ENCODE measurements at places on chromosomes 6 and 20.

- DNase-seq = no peak
Measured at GRCh38 chr6:157087974-157088373, 235.3 kb downstream of the TMEM242 start.

DNA sequence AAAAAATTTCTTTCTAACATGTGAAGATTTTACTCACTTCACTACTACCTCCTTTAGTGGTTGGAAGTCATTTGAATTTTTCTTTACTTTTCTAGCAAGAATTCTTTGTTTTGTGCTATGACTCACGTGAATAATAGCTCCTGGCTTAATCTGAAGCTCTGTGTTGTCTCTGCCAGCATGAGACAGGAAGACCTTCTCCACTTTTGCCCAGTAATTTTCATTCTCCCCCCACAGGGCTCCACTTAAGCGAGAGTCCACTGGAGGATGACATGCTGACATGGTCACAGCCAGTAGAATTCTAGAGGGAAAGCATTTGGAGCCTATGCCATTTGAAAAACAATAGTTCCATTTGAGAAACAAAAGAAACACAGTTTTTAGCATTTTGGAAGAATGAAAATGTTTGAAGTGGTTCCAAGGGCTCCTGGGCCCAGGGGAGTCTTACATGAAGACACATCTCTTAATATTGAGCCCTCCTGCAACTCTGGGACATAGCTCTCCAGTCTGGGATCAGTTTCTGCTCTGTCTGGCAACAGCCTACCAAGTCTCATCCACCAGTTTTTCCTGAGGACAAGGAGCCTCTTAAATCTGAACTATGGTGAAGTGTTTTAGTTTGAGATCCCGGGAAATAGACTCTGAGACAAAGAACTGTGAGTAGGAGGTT is 231.4 kb downstream of the PAX1 start:
- DNase-seq = no peak

GRCh38 chr20:50222309-50223038 is 31.8 kb downstream of the CEBPB start:
- no peak for DNase-seq

DNA sequence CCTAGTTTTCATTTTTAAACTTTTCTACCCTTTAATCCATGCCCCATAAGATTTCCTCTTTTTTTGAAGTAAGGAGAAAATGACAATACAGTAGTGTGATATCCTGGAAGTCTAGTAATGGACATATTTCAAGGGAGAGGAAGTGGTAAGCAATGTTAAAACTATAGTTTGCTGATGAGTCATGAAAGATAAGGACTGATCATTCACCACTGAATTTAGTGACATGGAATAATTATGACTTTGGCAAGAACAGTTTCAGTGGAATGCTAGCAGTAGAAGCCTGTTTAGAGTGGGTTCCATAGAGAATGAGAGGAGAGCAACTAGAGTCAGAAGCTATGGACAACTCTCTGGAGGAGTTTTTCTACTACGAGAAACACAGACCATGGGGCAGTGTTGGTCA is 24.9 kb upstream of the SLC2A12 start:
- no peak for DNase-seq

DNA sequence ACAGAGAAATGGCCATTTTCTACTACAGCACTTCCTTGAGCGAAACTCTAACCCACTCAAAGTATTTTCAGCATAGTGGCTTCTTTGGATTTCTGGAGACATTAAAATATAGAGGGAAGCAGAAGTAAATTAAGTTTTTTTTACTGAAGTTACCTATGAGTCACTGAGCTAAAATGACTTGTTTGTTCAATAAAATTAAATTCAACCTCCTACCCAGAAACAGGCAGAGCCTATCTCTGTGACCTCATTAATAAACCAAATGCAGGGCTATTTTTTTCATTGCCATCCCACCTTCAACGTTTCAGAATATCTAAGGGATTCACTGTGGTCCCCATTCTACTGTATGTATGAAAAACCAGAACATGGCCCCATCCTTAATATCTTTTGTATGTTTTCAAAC is 133.0 kb downstream of the MTFR2 start:
- no peak for DNase-seq

DNA sequence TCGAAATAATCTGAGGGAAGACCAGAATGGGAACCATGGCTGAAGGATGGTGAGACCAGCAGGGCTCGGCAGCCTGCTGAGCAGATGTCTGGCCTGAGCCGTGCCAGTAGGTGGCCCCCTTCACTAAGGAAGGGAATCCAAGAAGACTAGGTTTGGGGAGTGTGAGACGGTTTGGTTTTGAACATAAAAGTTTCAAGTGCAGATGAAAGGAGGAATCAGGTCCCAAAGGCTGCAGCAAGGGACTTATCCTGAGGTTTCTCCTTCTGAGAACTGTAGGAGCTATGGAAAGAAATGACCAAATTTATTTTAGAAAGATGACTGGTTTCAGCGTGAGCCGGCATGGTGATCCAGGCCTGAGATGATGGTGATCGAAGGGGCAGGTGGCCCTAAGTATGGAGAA is 4.6 kb upstream of the OSER1 start:
- no peak for DNase-seq

- DNase-seq = no peak
Measured at GRCh38 chr6:154086510-154086909, 47.5 kb downstream of the OPRM1 start.

- no peak for DNase-seq
Measured at GRCh38 chr6:139580592-139581484, 206.4 kb upstream of the CITED2 start.

- DNase-seq = peak; percentile 45
Measured at GRCh38 chr6:7542065-7542873, 798 bp downstream of the DSP start.

DNA sequence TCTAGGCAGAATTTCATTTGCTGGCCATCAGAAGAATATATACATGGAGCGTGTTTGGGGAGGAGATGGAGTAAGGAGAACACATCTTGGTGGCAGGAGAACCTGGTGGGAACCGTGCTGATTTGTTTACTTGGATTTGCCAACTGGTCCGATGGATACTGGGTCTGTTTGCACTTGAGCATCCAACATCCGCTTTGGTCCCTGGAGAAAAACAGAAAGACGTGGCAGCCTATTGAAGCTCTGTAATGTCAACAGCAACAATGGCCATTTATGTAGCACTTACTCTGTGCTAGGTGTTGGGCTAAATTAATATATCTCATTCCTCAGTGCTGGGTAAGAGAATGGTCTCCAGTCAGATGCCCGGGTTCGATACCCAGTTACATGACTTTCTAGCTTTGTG is 125.6 kb downstream of the BCAS1 start:
- no peak for DNase-seq

DNA sequence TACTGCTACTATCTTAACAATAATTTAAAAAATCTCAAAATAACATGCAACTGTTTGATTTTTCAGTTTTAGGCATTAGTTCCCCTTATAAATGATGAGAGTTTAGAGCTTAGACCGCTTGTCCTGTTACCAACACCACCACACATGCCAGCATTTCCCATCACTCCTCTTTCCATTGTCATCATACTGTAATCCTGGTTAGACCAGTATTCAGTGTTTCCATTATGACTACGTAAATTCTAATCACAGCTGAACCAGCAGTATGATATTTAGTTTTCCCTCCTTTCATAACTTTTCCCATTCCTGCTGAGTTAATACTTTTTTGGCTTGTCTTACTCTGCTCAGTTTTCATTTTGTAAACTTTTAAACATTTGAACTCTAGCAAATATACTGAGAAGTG is 12.2 kb upstream of the TBC1D20 start:
- DNase-seq = no peak

DNA sequence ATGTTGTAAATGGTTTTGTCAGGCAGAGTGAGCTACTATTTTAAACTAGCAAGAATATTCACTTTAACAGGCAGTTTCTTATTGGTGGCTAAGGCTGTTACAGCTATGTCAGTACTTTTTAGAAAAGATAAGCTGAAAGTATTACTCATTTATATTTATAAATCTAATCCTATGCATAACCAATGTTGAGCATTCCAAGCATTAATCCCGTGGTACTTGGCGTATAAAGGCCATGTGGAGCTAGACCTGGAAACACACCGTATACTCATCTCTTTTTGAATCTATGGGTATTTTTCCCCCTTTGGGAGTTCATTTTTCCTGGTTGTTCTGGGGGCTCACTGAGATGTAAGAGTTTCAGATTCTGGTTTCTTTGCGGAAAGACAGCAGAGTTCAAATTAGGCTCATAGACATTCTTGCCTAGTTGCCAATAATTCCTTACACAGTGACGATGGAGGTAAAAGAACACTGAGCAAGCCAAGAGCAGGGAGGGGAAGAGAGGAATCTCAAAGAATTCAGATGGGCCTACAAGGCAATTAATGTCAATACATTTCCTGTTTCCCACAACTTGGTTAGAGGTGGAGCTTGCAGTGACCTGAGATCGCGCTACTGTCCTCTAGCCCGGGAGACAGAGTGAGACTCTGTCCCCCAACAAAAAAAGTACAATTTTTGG is 211.5 kb downstream of the SOX4 start:
- DNase-seq = no peak

DNA sequence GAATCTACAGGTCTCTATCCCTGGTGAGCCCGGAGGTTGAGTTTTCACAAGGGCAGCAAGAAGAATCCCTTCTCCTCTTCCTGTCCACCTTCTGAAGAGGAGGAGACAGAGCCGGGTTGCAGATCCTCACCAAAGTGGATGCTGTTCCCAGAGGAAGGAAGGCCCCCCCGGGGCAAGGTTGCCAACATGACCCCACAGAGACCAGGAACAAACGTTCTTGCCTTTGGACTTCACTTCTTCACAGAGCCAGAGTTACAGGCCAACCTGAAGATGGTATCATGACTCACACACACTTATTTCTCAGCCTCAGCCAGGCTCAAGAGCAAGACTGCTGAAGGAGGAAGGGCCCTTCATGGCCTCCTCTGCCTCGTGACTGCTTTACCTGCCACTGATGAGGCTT is 384.3 kb downstream of the CD83 start:
- no peak for DNase-seq

GRCh38 chr6:31120151-31120915 is at the start of gene CDSN:
TSS of gene CDSN (minus strand) at chr6:31120446. CDS start at chr6:31120419, 27 bp downstream.
- DNase-seq = no peak
